Brain pericyte (primary cell): ENCODE measurements at places on chromosomes 5 and 9.

DNA sequence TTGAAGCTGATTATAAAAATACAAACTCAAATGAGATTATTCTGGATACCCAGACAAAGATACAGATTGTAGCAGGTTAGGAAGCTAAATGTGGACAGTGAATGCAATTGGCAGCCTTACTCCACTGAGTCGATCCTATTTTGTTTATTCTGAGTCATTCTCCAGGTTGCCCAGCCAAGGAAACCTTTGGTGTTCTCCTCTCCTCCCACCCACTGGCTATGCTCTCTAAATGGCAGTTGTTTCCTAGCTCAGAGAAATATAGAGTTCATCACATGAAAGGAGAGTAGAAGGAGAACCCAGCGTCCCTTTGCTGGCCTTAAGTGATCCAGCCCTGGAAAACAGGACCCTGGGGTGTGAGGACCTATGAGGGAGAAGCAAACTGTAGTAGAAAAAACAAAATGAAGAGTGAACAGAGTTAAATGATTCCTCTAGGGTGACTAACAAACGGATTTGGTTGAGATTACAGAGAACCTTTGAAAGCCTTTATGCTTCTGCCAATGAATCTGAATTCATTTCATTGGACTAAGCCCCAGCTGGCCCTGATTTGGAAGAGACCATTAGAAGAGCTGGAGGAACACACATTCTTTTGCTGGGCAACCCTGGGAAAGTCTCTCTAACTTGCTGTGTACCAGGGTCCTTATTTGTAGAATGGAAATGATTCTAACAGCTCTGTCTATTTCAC, 95.1 kb downstream of the BRINP1 start:
- no peak for DNase-seq

GRCh38 chr9:114784721-114785279, 21.0 kb downstream of the TNFSF15 start:
- DNase-seq = no peak

DNA sequence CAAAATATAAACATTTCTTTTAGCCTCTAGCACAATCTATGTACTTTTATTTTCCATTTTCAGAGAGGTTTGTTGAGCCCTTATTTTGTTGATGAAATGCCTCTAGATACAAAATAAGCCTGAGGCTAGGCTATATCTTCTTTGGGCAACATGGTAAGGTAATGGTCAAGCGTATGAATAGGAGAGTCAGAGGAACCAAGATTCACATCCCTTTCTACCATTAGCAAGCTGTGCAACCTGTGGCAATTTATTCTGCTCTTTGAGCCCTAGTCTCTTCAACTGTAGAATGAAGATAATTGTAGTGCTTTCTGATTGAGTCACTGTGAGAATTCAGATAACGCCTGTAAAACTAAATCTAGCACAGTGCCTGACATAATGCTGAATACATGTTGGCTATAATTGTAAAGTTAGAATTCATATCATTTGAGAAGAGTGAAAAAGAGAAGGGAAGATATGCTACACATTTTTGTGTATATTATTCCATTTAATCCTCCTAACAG, 412.5 kb downstream of the CCDC171 start:
- DNase-seq = no peak

- no peak for DNase-seq
Observed at GRCh38 chr9:95025213-95026147, 292.0 kb downstream of the FANCC start.

DNA sequence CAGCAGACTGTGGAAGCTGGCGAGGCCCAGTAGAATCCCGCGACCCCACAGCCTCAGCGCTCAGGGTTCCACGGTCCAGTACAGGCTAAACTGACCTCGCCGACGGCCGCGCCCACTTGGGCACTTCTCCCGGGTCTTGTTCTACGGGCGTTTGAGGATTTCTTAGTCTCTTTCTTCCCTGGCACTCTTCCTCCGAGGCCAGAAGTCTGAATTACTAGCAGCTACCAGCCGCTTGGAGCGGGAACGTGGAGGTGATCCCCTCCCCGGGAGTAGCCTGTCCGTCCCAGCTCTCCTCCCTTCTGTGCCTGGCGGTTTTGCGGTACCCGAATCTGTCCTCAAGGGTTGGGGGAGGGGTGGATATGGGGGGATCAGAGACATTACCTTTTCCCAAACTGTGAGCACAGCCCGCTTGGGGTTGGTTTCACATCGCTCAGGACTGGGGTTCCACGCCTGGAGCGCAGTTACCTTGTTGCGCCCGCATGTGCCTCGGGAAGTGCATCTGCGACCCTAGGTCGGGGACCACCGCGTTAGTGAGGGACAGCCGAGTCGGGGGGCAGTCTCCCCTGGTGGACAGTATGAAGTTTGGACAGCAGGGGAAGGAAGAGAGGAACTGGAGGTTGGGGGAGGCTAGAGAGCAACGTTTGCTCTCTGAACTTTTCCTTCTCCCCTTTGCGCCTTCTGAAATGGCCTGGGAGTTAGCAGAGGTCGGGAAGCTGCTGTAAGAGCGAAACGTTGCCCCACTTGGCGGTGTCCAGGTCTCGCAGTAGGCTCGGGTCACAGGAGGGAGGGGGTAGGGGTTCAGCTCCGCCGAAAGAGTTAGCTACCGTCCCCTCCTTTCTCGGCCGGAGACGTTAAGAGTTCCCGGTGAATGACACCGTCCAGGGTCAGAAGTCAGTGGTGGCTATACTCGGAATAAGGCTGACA, 190.8 kb downstream of the MEF2C start:
- DNase-seq = no peak

DNA sequence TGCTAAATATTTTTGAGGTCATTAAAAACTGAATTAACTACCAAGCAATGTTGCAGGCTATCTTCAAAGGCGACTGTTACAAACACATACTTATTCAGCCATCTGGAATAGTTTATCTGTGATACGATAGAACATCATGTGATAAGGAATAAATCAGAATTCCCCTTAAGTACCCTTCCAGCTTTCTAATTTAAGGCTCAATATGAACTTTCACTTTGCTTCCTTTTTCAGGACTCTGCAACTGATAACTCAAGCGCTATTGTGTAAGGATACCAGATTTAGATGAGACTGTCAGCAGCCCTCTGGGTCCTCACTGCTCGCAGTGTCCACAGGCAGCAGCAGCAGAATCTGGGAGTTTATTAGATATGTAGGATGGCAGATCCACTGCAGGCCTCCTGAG, 416.3 kb downstream of the SPATA31D1 start:
- no peak for DNase-seq

- no peak for DNase-seq
Observed at GRCh38 chr5:97107318-97107717, 35.1 kb downstream of the LIX1 start.

DNA sequence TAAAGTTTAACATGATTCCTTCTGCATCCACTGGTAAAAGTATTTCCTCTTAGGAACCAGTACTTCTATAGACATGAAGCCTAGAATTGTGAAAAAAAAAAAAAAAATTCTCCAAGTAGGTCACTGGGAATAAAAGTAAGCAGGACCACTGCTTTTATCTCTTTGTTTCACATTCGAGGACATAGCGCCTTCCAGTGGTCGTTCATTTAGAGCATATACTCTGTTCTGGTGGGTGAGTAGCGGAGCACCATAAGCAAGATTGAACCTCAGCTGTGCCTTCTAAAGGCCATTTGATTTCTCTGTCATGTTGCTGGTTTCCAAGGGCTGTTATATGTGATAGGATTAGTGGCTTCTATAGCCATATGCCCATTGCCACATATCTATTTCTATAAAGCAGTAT, 393.1 kb downstream of the TMEM232 start:
- no peak for DNase-seq

DNA sequence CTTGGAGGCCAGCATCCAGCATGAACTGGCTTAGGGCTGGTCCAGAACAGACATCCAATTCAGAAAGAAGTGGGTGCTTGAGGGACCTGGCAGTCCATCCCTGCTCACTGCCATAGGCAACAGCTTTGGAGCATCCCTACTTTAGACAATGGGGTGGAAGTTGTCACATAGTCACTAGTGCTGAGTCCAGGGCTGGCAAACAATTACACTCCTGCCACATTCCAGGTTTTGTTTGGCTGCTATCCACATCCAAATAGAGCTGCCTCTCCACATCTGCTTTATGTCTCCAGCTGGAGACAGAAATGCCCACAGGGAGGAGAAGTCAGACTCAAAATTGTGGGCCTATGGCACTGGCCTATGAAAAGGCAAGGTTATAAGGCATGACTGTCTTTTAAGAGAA, 7.0 kb downstream of the FSTL4 start:
- no peak for DNase-seq

DNA sequence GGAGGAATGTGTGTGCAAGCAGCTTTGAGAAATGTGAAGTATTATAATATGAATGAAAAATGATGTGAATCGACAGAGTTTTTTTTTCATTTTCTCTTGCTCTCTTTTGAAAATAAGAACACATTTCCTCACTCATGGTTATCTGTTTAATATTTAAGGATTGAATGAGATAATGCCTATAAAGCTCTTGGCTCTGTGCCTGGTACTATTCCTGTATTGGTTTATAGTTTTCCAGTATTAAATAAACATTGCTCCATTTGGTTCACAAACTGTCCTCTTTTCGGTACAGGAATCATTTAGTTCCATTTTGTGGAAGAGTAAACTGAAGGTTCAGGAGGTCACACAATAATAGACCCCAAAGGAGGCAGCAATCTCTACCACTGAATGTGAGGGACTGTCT, 1185.5 kb upstream of the WWC1 start:
- DNase-seq = no peak

- no peak for DNase-seq
Observed at GRCh38 chr5:53590759-53591158, 30.3 kb downstream of the NDUFS4 start.

DNA sequence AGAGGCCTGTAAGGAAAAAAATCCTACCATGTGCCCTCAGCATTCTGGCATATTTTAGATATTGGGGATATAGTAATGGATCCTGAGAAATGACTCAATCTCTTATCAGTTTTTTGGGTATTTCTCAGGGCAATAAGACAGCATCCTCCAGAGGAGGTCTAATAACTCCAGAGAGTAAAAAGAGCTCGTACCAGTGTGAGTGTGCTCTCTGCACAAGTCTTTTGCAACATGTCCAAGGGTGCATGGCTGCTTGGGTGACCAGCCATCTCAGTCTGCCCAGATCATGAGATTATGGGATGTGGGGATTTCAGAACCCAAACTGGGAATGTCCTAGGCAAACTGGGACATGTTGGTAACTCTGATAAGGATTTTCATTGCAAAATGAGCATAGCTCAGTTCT, 15.3 kb downstream of the ASPN start:
- no peak for DNase-seq

GRCh38 chr9:128575469-128575868, 23.1 kb downstream of the SPTAN1 start:
- DNase-seq = no peak
